ENCODE measurements at places on chromosomes 16 and 17.

DNA sequence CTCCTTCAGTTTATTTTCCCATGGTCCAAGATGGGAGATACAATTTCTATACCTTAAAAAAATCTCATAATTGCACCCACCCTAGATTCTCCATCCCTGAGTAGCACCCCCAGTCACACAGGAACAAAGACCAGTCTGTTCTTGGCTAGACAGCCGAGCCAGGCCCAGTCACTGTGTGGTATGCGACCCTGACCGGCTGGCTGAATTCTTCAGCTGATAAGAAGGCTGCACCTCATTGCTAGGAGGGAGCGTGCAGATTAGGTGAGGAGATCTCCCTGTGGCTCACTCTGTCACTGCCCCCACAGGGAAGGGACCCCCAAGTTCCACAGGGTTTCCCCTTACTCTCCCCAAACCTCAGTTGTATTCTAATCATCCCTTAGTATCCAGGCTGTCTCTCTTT is 138.7 kb downstream of the SALL1 start:
- DNase-seq, result no peak

DNA sequence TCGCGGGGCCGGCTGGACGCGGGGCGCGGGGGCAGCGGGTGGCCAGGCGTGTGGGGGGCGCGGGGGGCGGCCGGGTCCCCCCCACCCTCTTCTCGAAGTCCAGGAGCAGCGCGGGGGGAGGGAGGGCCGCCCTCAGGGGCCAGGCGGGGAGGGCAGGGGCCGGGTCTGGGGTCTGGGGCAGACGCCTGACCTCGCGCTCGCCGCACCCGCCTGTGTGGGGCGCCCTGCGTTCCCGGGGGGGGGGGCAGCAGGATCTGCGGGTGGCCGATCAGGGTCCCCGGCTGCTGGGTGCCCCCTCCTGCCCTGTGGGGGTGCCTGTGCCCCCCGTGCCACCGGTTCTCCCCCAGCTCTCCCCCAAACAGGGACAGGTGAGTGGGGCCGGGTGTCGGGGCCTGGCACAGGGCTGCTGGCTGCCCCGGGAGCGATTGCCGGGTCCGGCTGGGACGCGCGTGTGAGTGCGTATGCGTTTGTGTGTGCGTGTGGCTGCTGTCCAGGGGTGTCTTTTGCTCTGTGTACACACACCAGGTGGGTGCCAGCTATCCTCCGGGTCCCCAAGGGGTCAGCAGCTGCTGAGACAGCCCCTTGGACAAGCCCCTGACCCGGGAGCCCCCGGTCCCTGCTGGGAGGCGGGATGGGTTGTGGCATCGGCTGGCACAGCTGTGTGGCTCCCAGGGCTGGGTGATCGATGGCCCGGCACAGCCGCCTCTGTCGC is 663 bp downstream of the PRR35 start:
- DNase-seq, result no peak

DNA sequence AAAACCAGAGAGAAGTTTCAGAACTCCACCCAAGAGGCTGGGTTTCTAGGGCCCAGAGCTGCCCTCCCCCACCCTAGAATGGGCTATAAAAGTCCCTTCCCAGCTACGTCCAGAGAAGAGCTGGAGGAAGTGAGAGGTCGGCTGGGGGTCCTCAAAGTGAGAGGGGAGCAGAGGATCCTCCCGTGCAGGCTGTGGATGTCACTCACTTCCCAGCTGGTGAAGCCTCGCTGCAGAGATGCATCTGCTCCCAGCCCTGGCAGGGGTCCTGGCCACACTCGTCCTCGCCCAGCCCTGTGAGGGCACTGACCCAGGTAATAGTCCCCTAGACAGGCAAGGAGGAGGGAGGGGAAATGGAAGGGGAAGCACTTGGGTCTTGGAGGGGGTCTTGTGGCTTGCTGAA is at the start of gene EPX:
EPX (plus strand) TSS at position 115 of the 400 bp plus-strand sequence; CDS start at position 236, 121 bp downstream.
- no peak for DNase-seq

GRCh38 chr16:67996666-67997065 is 2.6 kb downstream of the DPEP2 start:
- DNase-seq, result no peak

GRCh38 chr16:82024316-82024715 is 10.7 kb upstream of the HSD17B2 start:
- no peak for DNase-seq

DNA sequence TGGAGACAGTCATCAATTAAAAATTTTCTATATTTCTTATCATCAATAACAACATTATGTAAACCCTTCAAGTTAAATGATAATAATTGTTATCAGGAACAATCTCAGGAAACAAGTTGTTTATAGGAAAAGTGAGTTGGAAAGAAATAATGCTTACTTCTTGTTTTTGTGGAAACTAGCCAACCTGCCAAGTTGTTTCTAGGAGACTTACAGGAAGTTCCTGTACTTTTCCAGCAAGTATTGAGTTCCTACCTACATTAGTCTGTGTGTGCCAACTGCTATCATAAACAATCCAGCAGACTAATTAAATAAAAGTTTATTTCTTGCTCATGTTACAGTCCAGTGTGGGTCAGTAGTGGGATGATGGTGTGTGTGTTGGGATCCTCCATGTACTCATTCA is 1.6 kb upstream of the CCL14 start:
- no peak for DNase-seq

GRCh38 chr16:695355-696089 is 5.3 kb upstream of the WDR24 start:
- DNase-seq, result no peak

DNA sequence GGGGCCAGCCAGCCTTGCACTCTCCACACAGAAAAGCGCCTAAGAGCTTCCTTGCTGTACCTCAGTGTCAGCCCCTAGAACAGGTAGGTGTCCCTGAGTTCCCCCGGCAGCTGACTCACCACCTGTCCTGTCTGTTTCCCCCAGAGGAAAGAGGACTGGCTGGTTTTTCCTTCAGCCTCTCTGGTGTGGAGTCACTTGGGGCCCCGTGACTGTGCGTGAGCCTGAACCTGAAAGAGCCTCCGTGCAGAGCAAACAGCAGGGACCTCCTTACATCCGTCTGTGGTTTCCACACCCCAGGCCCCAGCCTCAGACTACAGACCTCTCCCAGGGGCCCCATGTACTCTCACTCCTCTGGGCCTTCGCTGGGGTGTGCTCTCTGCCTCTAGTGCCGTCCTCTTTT is 87.8 kb downstream of the GNAO1 start:
- no peak for DNase-seq

DNA sequence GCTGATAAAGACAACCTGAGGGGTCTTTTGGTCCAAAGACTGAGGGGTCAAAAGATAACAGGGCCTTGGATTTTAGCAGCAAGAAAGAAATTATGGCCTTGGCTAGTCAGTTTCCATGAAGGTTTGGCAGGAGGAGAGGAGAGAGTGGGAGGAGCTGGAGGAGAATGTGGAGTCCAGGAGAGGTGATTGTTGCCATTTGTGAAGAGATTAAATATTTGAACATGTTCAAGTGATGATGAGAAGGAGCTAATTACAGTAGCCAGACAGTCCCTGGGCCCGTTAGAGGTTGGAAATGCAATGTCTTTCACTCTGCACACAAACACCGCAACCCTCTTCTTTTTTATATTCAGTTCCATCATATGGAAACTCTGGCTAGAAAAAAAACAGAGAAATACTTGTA is 68.6 kb downstream of the TNRC6C start:
- DNase-seq, result no peak

GRCh38 chr16:8962393-8963009 is 1.2 kb downstream of the USP7 start:
- no peak for DNase-seq

DNA sequence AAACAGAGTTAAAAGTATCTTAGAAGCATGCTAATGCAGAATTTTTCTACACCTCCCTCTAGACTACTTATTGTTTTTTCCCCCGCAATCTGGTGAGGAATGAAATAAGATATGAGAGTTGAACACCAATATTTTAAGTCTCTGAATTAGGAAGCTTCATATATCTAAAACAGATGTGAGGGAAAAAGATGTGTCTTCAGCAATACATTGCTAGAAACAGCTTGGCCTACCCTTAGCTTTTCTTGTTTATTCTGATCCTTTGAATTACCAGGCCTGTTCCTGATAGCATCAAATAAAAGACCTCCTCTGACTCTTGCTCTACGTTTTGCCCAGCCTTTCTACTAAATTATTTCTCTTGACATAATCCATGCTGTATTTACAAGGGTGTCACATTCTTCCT is 221.8 kb downstream of the CDH11 start:
- DNase-seq, result no peak

GRCh38 chr17:57097832-57098421 is 12.9 kb downstream of the AKAP1 start:
- no peak for DNase-seq

DNA sequence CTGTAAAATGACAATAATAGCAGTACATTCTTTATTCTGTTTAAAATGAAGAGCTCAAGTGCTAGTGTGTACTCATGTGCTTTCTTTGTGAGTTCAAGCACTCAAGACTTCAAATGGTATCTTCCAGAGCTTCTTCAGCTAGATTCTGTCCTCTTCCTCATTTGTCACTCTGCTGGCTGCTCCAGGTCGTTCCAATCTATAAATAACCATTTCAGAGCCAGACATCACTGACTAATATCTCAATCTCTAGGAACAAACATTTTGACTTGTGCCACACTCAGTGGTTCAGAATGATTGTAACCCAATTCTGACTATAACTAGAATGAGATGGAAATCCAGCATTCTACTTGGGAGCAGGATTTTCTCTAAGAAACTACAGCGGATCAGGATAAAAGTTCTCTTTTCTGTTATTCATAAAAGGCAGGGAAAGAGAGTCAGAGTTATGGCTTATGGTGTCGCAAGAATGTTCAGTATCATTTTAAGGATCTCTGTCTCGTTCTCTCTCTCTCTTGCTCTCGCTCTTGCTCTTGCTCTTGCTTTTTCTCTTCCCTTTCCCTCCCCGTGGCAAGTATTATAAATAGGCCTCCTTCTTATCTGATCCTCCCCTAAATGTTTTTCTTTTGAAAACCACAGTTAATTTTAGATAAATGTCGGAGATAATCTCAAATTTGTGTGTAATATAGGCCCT is 116.3 kb upstream of the MAF start:
- DNase-seq, result no peak

DNA sequence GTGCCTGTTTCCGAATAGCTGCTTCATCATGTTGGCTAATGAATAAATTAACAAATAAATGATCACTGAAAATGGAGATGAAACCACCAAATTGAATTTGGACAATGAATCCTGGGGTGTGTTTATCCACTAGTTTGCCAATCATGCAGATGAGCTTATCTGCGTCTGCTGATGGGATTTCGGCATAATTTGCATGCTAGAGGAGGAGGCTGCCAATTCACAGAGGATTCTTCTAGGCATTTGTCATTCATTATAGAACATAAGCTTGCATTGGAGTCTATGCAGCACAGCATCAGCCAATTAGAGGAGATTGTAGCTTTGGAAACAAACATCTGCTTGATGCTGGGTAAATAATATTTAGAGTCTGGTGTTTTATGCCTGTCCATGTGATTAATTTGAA is 123.1 kb downstream of the NPIPB5 start:
- DNase-seq, result no peak

DNA sequence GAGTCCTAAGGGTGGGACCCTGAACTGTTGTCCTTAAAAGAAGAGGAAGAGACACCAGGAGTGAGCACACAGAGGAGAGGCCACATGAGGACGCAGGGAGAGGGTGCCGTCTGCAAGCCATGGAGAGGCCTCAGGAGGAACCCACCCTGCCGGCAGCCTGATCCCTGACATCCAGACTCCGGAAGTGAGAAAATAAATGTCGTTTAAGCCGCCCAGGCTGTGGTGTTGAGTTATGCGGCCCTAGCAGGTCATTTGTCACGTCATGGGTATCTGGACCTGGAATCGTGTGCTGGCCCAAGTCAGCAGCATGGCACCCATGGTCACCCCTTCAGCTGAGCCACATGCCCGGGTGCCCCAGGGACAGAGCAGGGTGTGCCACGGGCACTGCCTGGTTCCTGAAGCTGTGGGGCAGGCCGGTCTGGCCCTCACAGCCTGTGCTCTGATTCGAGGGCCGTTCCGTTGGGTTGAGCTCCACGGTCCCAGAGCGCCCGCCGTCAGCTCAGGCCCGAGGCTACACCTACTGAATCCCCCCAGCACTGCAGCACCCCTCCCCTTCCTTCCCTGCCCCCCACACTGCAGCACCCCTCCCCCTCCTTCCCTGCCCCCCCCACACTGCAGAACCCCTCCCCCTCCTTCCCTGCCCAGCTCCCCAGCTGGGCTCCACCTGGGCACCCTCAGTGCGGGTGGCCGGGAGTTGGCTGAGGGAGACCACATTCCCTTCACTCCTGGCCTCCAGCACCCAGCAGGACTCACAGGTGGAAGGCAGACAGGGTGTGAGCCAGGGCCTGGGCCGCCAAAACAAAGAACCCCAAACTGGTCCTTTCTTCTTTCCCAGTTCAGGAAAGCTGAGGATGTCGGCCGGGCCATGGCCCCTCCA is 2.7 kb upstream of the CCDC57 start:
- DNase-seq, result no peak

DNA sequence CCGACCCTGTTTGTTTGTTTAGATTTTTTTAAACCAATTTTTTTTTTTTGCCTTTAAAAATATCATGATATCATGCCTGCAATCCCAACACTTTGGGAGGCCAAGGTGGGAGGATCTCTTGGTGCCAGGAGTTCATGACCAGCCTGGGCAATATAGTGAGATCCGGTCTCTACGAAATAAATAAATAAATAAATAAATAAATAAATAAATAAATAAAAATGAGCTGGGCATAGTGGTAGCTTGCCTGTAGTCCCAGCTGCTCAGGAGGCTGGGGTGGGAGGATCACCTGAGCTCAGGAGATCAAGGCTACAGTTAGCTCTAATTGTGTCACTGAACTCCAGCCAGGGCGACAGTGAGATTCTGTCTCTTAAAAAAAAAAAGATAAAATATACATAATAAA is 8.1 kb upstream of the IGF2BP1 start:
- DNase-seq, result no peak

DNA sequence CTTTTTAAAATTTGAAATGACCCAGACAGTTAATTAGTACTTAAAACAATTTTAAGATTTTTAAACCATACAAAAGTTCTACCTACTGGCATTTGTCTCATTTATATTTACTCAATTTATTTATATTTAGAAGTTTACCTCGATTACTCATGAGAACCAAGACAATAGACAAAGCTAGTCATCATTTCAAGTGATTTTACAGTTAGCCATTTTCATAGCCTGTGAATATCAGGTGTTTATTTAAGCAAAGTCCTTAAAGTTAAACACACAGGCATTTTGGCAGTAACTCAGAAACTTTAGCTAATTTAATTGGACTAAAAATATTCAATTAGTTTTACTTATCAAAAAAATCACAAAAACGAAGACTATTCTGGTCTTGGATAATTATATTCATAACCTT is 101.6 kb upstream of the KIF2B start:
- DNase-seq, result no peak

GRCh38 chr17:69367298-69367697 is 40.4 kb upstream of the ABCA5 start:
- DNase-seq, result no peak

DNA sequence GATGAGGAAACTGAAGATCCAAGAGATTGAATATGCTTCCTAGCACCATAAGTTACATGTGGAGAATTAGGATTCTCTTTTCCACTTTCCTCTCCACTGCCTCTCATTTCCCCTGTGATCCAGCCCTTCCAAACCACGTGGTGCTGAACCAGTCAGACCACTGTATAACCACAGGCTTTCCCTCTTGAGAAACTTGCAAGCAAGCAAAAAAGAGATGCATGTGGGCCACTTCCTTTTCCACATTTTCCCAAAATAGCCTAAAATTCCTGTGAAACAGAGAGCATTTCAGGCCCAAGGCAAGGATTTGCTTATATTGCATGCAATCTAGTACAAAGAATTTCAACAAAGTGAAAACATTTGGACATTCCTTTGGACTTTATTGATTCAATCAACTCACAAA is 59.3 kb upstream of the KSR1 start:
- DNase-seq, result no peak

- peak; percentile 23 for DNase-seq
Observed at GRCh38 chr17:50681263-50682200, 26.2 kb downstream of the ANKRD40 start.

All from NCI-H1048 (cell line).